Activated CD4-positive, alpha-beta T cell treated with anti-CD3 and anti-CD28 coated beads for 1 hour (primary cell): ENCODE measurements at places on chromosomes 2 and 18.

- DNase-seq: peak; percentile 73
Observed at GRCh38 chr2:37832590-37833197, 92.4 kb upstream of the RMDN2 start.

DNA sequence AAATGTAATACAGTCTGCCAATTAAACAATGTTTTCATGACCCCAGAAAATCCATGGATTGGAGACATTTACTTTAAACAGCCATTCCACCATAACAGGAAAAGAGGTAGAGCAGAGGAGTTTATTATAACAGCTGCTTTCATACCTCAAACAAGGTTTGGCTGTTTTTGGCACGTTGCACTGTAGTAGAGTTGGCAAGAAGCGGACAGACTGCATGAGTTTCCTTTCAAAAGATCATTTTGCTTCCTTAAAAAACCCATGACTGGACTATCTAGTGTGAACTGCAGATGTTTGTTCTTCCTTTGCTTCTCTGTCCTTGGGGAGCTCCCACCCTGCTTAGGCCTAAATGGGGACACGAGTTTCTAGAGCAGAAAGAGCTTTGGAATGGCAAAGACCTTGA lies 108.5 kb upstream of the THOC1 start:
- no peak for DNase-seq

DNA sequence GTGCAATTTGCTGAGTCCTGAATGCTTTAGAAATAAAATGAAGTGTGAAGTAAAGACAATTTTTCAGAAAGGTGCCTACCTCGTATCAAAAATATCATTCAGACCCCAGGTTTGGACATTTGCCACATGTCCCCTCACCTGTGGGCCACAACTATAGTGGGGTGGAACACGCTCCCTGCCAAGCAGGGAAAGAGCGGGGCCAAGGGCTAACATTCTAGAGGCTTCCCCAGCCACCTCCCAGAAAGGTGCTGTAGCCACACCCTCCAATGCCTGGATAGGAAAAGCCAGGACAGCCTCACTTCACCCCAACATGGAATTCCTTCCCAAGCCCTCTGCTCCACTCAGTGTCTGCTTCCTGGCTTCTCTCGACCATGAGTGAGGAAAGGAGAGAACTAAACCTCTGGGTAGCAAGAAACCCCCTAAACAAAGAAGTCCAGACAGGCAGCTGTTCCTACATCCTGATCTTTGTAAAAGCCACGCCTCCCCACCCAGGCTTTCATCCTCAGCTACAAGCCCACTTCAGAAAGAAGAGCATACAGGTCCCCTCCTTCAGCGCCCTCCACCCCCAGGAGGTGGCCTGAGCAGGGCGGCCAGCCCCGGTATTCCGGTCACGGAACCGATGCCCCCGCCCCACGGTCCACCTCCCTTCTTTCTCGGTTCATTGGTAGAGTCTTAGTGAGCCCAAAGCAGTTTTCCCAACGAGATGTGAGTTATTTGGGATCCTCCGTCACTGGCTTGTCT lies 2.1 kb downstream of the COL6A3 start:
- no peak for DNase-seq

- DNase-seq: no peak
Observed at GRCh38 chr18:78595924-78596573, 383.6 kb upstream of the SALL3 start.

DNA sequence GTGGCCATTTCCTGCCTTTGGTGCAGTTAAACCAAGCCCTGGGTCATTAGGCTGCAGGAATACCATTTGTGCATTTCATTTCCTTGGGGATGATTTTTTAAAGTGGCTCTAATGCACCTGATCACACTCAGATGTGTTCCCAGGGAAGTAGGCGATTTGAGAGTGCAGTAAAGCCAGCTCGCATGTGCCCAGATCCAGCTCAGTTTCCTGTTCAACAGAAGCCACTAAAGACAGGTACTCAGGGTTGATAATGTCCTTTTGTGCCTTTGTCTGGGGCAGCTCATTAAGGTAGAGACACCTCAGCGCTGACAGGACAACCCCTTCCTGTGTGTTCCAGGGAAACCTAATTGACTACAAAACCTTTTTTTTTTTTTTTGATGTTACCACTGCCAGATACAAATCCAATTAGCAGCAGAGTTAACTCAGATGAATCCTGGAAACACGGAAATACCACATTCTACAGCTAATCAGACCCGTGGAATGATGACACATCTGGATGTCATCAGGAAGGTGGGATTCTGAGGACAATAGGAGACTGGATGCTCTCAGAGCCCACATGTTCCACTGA lies 15.2 kb upstream of the CHRNA1 start:
- DNase-seq: no peak

GRCh38 chr2:115779085-115779632 lies 1336.7 kb downstream of the DPP10 start:
- DNase-seq: no peak

- no peak for DNase-seq
Observed at GRCh38 chr2:133581010-133581760, 12.9 kb upstream of the NCKAP5 start.

- DNase-seq: no peak
Observed at GRCh38 chr2:36466135-36466534, 110.6 kb downstream of the CRIM1 start.
